ENCODE measurements at places on chromosomes 2 and 18. TPM values are rescaled to one million over a fixed set of nuclear protein-coding genes. Genes with fewer than 3 reads are reported as not detected.

GRCh38 chr2:109437325-109438090, 176.3 kb downstream of the SEPTIN10 start:
- no peak overlapping the region for H3K4me3 ChIP-seq
- no peaks in the 10 kb centered on the region for H3K4me1 ChIP-seq
- DNase-seq: no peak
- no peaks in the 10 kb centered on the region for H3K36me3 ChIP-seq
- no peak overlapping the region for H3K27ac ChIP-seq
- no peaks in the 10 kb centered on the region for H3K27me3 ChIP-seq

- no peak overlapping the region for H3K27ac ChIP-seq
- H3K4me1 ChIP-seq: peaks cover 5% of the 10 kb centered on the region
- peaks cover 1% of the 10 kb centered on the region for H3K36me3 ChIP-seq
- no peak overlapping the region for H3K4me3 ChIP-seq
These were observed 198.6 kb downstream of the FAM210A start for GRCh38 chr18:13527730-13528129.

DNA sequence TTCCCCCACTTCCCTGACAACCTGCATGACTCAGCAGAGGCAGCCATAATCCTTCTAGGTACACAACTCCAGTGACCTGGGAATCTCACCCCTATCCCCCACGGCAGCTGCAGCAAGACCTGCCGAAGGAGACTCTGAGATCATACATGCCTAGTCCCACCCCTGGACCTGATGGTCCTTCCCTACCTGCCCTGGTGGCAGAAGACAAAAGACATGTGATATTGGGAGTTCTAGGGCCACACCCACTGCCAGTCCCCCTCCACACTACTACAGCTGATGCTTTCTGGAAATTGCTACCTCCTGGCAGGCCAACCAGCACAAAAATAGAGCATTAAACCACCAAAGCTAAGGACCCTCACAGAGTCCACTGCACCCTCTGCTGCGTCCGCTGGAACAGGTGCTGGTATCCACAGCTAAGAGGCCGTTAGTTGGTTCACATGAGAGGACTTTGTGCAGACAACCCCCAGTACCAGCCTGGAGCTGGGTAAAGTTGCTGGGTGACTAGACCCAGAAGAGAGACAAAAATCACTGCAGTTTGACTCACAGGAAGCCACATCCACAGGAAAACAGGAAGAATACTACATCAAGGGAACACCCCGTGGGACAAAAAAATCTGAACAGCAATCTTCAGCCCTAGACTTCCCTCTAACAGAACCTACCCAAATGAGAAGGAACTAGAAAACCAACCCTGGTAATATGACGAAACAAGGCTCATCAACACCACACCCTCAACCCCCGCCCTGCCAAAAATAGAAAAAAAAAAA, 12.5 kb downstream of the MARCO start:
- no peaks in the 10 kb centered on the region for H3K27me3 ChIP-seq
- no peak overlapping the region for H3K27ac ChIP-seq
- H3K4me3 ChIP-seq: no peak overlapping the region
- H3K36me3 ChIP-seq: no peaks in the 10 kb centered on the region
- no peaks in the 10 kb centered on the region for H3K4me1 ChIP-seq

C1QL2 gene
- total RNA-seq: not detected

DNA sequence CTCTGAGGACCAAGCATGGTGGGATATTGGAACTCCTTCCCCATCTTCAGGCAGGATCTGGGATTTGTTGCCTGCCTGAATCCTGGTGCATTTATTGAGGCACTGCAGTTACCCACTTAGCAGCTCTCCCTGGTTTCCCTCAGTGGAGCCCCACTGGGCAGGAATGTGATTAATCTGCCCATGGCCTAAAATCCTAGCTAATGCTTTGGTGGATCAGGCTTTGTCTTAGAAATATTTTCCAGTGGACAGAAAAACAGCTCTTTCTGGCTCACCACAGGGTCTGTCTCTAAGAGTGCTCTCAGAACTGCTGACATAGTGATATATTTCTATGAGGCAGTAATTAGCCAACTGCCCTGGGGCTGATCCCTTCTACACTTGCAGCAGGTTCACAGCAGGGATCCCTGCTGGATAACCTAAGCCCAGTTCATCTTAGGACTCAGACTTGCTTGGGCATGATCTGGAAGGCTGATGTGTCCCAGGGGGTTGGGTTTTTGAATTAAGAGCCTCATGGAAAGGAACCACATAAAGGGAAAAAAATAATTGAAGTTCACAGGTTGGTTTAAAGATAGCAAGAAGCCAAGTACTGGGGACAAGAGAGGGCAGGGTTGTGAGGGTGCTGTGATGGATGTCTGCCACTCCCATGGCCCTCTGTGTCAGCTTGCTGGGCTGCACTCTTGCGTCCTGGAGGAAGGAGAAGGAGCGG, 44.3 kb upstream of the ZDBF2 start:
- H3K4me3 ChIP-seq: no peak overlapping the region
- H3K27ac ChIP-seq: no peak overlapping the region
- no peak for DNase-seq
- H3K36me3 ChIP-seq: no peaks in the 10 kb centered on the region
- peaks cover 8% of the 10 kb centered on the region for H3K4me1 ChIP-seq
- peaks cover 2% of the 10 kb centered on the region for H3K27me3 ChIP-seq

HJURP gene
- total RNA-seq: 41.5 TPM

GRCh38 chr2:9538000-9538507, 17.6 kb downstream of the ADAM17 start:
- no peak overlapping the region for H3K27ac ChIP-seq
- peaks cover 33% of the 10 kb centered on the region for H3K36me3 ChIP-seq
- no peaks in the 10 kb centered on the region for H3K27me3 ChIP-seq
- H3K4me1 ChIP-seq: peaks cover 19% of the 10 kb centered on the region

All from activated CD4-positive, alpha-beta T cell treated with anti-CD3 and anti-CD28 coated beads, Interleukin-2, amount 10 ng/mL, durations not matched to agents 24 days and 14 days (primary cell).